ENCODE measurements at places on chromosomes 6 and 20.

DNA sequence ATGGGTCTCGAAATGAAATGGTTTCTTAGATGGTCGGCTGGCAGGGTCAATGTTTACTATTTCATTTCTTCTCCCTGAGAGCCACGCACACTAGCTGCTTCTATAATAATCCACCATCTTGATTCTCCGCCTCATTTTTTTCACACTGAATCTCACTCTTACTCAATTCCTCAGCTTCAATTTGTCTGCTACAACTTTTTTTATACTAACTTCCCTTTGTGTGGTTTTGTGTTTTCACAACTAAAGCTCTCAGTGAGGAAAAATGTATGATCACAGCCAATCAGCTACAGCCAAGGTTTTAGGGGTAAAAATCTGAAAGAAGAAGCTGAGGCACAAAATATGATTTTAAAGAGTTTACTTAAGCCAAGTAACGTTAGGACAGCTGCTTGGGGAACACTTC is 1309.4 kb downstream of the EPHA7 start:
- no peaks in the 10 kb centered on the region for H3K36me3 ChIP-seq
- DNase-seq, result no peak
- H3K4me3 ChIP-seq, result no peak overlapping the region
- H3K27ac ChIP-seq, result no peak overlapping the region
- H3K4me1 ChIP-seq, result no peaks in the 10 kb centered on the region

GRCh38 chr20:4795394-4795793 is 73.7 kb downstream of the PRND start:
- H3K4me3 ChIP-seq, result no peak overlapping the region
- H3K36me3 ChIP-seq, result peaks cover 97% of the 10 kb centered on the region
- H3K27me3 ChIP-seq, result no peaks in the 10 kb centered on the region
- H3K27ac ChIP-seq, result no peak overlapping the region

DNA sequence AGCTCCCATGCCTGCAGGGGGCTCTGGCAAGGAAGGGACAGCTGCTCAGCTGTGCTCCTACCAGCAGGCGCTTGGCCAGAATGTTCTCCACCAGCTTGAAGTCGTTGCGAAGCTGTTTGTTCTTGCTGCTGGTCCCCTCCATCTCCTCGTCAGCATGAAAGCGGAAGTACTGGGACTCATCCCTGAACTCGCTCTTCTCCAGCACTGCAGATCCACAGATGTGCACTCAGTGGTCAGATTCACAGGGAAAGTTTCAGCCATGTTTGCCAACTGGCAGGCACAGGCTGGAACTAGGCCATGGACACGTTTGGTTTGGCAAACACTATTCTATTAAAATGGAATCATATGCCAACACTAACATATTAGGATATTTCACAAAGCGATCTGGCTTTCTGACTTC is 167.9 kb downstream of the PREX1 start:
- no peak overlapping the region for H3K4me3 ChIP-seq
- no peaks in the 10 kb centered on the region for H3K4me1 ChIP-seq
- H3K27ac ChIP-seq, result no peak overlapping the region
- no peaks in the 10 kb centered on the region for H3K27me3 ChIP-seq

DNA sequence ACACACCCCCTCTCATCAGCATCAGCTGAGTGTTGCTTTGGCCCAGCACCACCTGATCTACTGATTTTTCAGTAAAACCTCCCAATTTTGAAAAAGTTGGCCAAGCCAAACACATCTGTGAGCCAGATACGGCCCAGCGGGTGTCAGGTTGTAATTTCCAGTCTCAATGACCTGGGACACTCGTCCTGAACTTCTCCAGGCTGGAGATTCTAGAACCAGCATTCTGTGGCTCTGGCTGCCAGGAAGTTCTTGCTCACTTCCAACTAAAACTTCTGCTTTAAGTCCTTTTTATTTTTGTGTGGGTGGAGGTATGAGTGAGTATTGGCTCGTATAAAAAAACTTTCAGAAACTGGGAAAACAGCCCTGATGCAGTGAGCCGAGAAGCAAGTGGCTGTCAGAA is 5.1 kb downstream of the KIAA1755 start:
- no peak overlapping the region for H3K4me3 ChIP-seq
- H3K27ac ChIP-seq, result no peak overlapping the region
- no peaks in the 10 kb centered on the region for H3K4me1 ChIP-seq
- H3K27me3 ChIP-seq, result peaks cover 20% of the 10 kb centered on the region
- no peaks in the 10 kb centered on the region for H3K36me3 ChIP-seq
- no peak for DNase-seq

DNA sequence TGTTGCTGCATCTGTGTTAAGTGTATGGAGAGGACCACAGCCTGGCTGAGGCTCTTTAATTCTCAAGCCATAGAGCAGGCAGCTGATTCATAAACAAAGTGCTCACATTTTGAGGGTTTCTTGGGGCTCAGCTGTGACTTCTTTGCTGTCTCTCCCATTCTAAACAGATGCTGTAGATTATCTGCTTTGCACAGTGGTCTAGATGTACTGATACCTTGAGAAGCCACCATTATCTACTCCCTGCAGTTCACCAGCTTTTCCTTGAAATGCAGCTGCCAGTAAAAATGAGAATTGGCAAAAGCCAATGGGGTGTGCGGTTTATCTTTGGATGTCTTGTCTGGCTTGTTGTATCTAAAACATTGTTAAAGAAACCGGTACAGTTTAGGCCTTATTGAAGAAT is 5.2 kb upstream of the CNR1 start:
- no peak for DNase-seq
- no peaks in the 10 kb centered on the region for H3K36me3 ChIP-seq
- no peak overlapping the region for H3K4me3 ChIP-seq
- H3K27me3 ChIP-seq, result no peaks in the 10 kb centered on the region
- H3K4me1 ChIP-seq, result peaks cover 33% of the 10 kb centered on the region

- H3K4me1 ChIP-seq, result peaks cover 13% of the 10 kb centered on the region
- peaks cover 19% of the 10 kb centered on the region for H3K27me3 ChIP-seq
- no peaks in the 10 kb centered on the region for H3K36me3 ChIP-seq
- H3K4me3 ChIP-seq, result no peak overlapping the region
Observed at GRCh38 chr6:89242574-89243330, 25.6 kb upstream of the GABRR1 start.

GRCh38 chr6:7052443-7053011 is 55.2 kb upstream of the RREB1 start:
- no peaks in the 10 kb centered on the region for H3K36me3 ChIP-seq
- peak overlapping the region; percentile 4 for H3K4me3 ChIP-seq
- H3K4me1 ChIP-seq, result peaks cover 14% of the 10 kb centered on the region

DNA sequence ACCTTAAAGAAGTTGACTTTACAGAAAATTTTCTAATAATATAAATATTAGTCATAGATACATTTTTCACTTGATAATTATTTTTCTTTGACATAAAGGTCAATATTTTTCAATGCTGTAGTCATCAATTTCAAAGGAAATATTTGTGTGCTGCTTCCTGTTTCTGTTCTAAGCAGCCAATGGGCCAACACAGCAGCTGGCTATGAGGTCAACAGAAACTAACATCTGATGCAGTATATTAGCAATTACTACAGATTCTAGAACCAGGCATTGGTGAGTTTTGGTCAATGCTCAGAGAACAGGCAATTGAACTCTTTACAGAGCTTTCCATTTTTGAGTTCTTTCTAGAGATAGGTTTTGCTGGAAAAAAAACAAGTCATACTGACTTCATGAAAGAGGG is 669.6 kb upstream of the NRSN1 start:
- H3K4me3 ChIP-seq, result no peak overlapping the region
- H3K27me3 ChIP-seq, result no peaks in the 10 kb centered on the region
- H3K4me1 ChIP-seq, result no peaks in the 10 kb centered on the region
- no peak overlapping the region for H3K27ac ChIP-seq
- no peaks in the 10 kb centered on the region for H3K36me3 ChIP-seq

GRCh38 chr6:72035486-72035885 is 149.1 kb downstream of the RIMS1 start:
- no peak for DNase-seq
- H3K4me3 ChIP-seq, result no peak overlapping the region
- no peaks in the 10 kb centered on the region for H3K27me3 ChIP-seq
- no peaks in the 10 kb centered on the region for H3K36me3 ChIP-seq

GRCh38 chr6:15616261-15616660 is 46.6 kb downstream of the DTNBP1 start:
- no peak overlapping the region for H3K4me3 ChIP-seq
- H3K27ac ChIP-seq, result no peak overlapping the region
- H3K27me3 ChIP-seq, result no peaks in the 10 kb centered on the region
- H3K4me1 ChIP-seq, result peaks cover 17% of the 10 kb centered on the region
- H3K36me3 ChIP-seq, result peaks cover 24% of the 10 kb centered on the region

DNA sequence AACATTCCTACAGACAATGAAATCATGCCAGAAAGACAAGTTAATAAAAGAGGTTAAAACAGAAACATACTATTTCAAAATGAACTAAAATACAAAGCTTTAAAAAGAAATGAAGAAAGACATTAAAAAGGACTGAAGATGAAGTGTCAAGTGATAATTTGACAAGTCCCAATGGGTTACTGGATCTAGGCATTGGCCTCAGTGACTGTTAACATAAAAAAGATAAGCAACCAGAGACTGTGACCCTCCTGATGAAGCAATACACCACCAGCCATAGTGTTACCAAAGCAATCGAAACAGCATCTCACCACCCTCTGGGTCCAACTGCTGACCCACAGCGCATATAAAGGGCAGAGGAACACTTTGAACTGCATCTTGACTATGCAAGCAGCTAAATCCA is 130.3 kb downstream of the FIG4 start:
- peaks cover 19% of the 10 kb centered on the region for H3K4me1 ChIP-seq
- H3K36me3 ChIP-seq, result peaks cover 25% of the 10 kb centered on the region
- H3K27me3 ChIP-seq, result no peaks in the 10 kb centered on the region
- H3K4me3 ChIP-seq, result no peak overlapping the region

DNA sequence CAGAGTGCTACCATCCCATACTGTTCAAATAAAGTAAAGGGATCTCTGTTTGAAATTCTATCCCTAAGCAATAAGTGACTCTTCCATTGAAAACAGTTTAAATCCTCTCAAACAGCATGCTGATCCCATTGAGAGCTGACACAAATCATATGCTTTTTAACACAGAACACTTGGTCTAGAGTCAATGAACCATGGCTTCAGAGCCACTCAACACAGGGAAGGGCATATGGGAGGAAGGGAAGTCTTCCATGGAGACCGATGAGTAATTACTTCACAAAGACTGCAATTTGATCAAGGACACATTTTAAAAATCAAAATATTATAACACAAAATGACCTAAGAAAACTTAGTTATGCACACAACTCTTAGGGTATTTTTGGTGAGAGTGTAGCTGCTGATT is 1073.0 kb upstream of the MAP3K7 start:
- no peak overlapping the region for H3K27ac ChIP-seq
- DNase-seq, result no peak
- no peaks in the 10 kb centered on the region for H3K27me3 ChIP-seq

DNA sequence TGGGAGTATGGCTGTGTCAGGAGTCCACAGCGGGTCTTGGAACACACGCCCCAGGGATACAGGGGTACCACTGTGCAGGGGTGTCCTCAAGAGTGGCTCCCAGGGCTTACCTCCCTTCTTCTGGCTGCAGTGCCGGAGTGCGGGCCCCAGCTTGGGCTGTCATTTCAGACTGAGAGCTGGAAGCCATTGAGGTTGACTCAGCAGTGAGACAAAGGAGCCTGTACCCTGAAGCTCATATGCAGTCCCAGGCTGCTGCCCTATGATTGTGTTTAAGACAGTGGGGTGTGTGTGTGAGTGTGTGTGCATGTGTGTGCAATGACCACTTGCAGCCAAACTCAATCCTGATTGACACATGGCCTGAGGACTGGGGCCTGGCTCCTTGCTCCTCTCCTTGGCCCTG is 167.7 kb upstream of the AFDN start:
- DNase-seq, result no peak
- no peaks in the 10 kb centered on the region for H3K4me1 ChIP-seq
- H3K36me3 ChIP-seq, result no peaks in the 10 kb centered on the region
- no peaks in the 10 kb centered on the region for H3K27me3 ChIP-seq

DNA sequence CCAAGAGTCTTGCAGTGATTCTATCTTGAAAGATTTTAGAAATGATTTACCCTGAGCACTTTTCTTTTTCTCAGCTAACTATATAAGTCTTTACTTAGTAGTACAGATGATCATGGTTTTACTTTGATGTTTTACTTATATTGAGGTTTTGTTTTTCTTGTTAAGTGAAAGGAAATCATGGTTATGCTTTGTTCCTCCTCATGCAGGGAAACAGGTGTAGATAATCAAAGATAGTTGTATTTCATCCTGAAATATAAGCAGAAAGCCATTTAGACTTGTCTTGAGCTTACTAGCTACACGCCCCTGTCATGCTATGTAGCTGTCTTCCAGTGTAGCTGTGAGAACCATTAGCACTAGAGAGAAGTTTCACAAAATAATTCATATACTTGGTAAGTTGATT is 113.9 kb downstream of the HIVEP1 start:
- no peak overlapping the region for H3K27ac ChIP-seq
- peaks cover 33% of the 10 kb centered on the region for H3K36me3 ChIP-seq
- no peak for DNase-seq
- no peaks in the 10 kb centered on the region for H3K27me3 ChIP-seq

DNA sequence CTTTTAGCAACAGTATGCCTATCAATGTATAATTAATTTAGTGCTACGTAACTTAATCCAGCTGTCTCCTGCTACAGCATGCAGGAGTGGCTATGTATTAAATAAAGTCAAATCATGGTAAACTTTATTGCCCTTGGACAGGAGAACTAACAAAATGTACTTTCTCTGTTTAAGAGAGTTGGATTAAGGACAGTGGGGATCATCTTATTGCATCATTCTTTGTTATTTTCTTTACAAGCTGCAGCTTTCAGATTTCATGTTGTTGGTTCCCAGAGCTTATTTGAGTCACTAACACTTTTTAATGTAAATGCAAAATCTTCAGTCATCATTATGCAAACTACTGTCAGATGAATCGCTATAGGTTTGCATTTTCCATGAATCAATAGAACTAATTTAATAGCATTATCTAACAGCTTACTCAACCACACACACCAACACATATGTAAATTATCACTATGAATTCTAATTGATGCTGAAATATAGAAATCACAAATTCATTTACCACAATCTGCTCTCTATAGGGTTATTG is 424.7 kb downstream of the MMUT start:
- no peaks in the 10 kb centered on the region for H3K27me3 ChIP-seq
- no peaks in the 10 kb centered on the region for H3K36me3 ChIP-seq
- no peak for DNase-seq
- H3K4me3 ChIP-seq, result no peak overlapping the region

GRCh38 chr6:149933461-149933860 is 8.4 kb upstream of the ULBP2 start:
- H3K4me1 ChIP-seq, result peaks cover 5% of the 10 kb centered on the region
- peaks cover 60% of the 10 kb centered on the region for H3K27me3 ChIP-seq
- no peak overlapping the region for H3K4me3 ChIP-seq
- no peaks in the 10 kb centered on the region for H3K36me3 ChIP-seq
- DNase-seq, result no peak
- no peak overlapping the region for H3K27ac ChIP-seq

Data from B cell (primary cell).